T-helper 1 cell (primary cell): ENCODE measurements at places on chromosomes 2 and 18.

GRCh38 chr2:72734432-72734831, 91.4 kb downstream of the EXOC6B start:
- no peak for DNase-seq

DNA sequence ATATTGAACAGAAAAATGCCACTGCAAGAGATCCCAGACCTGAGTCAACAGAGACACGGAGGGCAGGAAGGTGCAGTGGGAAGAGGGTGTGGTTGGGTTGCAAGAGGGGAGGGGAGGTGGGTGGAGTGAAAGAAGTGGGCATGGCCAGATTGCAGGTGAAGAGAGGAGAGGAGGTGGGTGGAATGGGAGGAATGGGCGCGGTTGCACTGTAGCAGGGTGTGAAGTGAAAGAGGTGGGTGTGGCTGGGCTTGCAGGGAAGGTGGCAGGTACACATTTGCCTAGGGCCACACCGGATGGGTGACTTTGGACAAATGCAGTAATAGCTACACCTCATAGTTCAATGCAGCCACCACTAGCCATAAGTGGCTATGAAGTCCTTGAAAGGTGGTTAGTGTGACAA, 71.1 kb downstream of the DOCK10 start:
- DNase-seq = peak; percentile 20

DNA sequence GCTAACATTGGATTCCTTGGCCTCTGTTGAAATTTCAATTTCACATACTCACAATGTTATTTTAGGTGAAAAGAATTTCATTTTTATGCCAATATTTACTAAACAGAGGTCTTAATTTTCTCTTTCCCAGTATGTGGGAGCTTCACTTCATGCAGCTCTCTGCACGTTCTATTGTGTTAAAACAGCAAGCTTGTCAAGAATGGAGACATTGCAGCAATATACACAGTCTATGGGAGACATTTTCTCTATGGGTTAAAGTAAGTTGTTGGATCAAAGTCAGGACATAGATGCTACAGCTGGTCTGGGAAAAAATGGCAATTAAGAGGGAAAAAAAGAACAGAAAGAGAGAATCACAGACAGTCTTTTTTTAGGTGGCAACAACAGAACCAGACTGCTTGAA, 70.4 kb upstream of the ARHGAP15 start:
- no peak for DNase-seq

DNA sequence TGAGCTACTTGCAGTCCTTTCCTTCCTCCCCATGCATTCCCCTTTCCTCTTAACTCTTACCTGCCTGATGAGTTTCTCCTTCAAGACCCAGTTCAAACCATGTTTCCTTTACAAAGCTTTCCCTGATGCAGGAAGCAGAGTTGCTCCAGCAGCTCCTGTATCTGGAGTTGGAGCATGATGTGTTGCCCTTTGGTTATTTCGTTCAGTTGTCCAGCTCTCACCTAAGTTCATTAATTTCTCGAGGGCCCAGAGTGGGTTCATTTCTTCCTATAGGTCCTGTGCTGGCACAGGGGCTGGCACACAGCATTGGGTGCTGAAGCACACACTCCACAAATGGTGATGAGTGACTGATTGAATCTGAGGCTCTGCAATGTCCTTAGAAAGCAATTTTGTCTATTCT, 23.0 kb upstream of the TMEM214 start:
- no peak for DNase-seq

DNA sequence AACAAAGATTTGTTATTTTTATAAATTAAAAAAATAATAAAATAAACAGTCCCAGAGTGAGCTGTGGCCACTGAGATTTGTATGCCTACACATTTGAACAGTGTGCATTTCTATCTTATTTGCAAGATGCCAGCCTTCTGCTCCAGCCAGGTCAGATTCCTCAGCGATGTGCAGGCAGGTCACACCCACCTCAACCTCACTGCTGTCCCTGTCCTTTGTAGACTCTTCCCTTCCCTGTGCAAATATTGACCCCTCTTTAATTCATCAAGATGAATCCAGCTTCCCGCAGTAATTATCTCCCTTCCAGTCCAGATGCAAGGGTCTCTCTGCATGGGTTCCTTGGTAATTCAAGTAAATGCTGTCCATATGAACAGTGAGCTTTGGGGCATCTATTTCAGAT, 256.2 kb downstream of the PIEZO2 start:
- no peak for DNase-seq

DNA sequence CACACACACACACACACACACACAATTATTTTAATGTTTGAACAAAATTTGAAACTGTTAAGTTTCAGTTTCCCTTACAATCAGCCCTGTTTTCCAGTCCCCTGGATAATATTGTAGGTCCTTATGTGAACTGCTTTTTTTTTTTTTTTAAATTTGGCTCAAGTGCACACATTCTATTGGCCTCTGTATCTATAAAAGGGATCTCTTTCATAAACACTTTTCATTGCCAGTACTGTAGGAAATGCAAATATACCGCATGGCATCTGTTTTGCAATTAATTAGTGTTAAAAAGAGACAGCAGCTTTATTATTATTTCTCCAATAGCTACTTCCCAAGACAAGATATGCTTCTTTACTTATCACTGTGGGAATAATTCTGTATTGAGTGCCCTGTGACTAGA, 738.7 kb downstream of the EPHA4 start:
- no peak for DNase-seq

GRCh38 chr2:61268249-61268648, 106.3 kb downstream of the C2orf74 start:
- DNase-seq = no peak

GRCh38 chr2:146624430-146625160, 1220.2 kb upstream of the ACVR2A start:
- no peak for DNase-seq

DNA sequence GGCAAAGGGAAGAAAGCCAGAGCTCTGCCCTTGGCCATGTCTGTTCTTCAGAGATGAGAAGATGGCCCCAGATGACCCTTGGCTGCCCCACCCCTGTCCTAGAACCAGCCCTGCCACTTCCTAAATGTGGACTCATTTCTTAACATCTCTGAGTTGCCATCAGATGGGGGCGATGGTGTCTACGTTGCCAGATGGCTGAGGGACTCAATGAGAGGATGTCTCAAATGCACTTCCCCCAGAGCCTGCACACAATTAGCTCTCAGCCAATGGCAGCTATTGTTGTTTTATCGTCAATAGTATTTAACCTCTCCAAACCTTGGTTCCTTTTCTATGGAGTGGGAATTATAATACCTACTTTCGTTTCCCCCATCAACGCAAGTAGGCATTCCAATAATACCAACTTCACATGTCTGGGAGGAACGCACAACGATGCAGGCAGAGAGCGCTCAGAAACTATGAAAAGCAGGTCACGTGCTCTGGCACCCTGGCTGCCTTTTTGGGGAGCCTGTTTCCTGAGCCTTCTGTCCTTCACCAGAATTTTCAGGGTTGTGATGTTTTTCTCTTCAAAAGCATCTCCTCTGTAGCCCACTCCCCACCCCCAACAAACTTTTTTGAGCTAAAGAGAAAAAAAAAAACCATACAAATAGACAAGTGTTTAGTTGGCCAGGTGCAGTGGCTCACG, 100.3 kb downstream of the MCFD2 start:
- no peak for DNase-seq
